Aorta (tissue), 5 donors: ENCODE measurements at places on chromosomes 7 and 10. TPM values are rescaled to one million over a fixed set of nuclear protein-coding genes. Genes with fewer than 3 reads are reported as not detected.

DNA sequence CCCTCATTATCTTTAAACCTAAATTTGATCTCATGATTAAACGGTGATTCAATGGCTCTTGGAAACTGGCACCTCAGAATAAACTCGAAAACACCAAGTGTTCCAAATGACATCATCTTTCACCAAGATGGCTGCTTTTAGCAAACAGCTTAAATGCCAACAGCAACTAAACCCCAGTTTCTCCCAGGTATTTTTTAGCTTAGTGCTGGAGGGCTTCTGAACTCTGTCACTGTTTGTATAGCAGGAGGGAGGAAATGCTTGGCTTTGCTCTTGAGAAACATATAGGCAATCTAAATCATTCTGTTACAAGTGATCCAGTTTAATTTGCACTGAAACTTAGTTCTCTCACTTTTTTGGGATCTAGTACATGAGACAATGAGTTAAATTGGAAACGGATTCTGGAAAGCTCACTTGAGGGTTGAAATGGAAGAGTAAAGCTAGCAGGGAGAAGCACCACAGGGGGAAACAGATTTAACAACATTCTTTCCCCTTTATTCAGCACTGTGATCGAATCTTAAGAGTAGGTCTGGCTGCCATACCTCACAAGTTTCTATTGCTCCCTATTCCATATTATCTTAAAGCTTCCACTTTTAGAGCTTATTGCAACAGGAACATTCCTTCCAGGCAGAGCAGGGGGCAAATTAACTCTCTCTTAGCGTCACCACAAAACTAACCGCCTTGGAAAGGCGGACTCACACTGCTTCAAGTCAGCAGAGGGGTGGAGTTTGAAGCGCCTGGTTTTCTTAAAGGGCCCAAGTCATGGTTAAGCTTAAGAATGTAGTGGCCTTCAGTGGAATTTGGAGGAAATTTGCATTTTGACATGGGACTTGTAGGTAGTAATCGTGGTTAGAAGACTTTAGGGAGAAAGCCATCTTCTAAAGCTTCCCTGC is 1.8 kb upstream of the CCDC6 start:
- H3K4me1 ChIP-seq = peaks cover 1% of the 10 kb centered on the region
- H3K36me3 ChIP-seq = no peaks in the 10 kb centered on the region
- H3K27me3 ChIP-seq = no peaks in the 10 kb centered on the region
- peak overlapping the region; percentile 91 for H3K27ac ChIP-seq
- H3K4me3 ChIP-seq = peak overlapping the region; percentile 90

- H3K4me1 ChIP-seq = no peaks in the 10 kb centered on the region
- H3K27ac ChIP-seq = no peak overlapping the region
- no peak overlapping the region for H3K4me3 ChIP-seq
Measured at GRCh38 chr7:76353744-76354143, 5.0 kb downstream of the YWHAG start.

DNA sequence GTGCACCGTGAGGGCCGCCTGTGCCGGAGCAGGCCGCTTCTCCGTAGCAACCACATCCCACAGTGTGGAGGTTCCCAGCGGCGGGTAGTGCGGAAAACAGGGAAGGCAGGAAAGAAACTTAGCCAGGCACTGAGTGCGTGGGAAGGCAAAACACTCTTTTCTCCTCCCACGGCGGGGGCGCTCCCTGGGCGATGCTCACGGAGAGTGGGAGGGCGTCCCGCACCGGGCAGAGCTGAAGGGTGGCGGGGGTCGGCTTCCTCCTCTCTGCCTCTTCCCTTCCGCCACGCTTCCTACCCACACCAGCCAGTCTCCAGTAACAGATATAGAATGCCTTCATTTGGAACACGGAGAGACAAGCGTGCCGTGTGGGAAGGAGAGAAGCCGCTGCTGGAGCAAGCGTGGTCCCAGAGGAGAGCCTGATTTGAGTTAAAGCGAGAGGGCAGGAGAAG is 252.5 kb downstream of the PAXIP1 start:
- H3K27ac ChIP-seq = no peak overlapping the region
- H3K4me1 ChIP-seq = no peaks in the 10 kb centered on the region
- H3K4me3 ChIP-seq = no peak overlapping the region
- H3K27me3 ChIP-seq = no peaks in the 10 kb centered on the region
- no peak for DNase-seq
- H3K36me3 ChIP-seq = no peaks in the 10 kb centered on the region

DNA sequence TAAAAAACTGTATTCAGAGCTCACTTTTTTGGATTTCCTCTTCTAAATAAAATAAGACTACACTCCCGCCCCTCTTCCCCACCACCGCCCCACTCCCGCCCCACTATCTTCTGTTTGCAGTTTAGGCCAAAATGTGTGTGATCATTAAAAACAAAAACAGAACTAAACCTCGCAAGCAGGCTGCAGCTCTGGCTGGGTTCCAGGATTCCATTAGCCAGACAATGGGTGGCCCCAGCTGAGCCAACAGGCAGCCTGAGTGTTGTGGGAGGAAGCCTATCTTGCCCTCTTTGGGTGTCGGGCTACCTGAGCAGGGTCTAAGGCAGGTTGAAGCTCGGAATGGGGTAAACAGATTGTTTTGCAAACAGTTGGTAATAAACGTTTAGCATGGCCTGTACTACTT is 41.7 kb downstream of the ARL4A start:
- no peaks in the 10 kb centered on the region for H3K36me3 ChIP-seq
- H3K27me3 ChIP-seq = no peaks in the 10 kb centered on the region
- H3K4me3 ChIP-seq = peak overlapping the region; percentile 34
- DNase-seq = peak; percentile 77
- peaks cover 2% of the 10 kb centered on the region for H3K4me1 ChIP-seq
- no peak overlapping the region for H3K27ac ChIP-seq

The ATE1 gene
- polyA plus RNA-seq = 8.9 TPM

The SLC26A3 gene
- polyA plus RNA-seq = 1.3 TPM

DNA sequence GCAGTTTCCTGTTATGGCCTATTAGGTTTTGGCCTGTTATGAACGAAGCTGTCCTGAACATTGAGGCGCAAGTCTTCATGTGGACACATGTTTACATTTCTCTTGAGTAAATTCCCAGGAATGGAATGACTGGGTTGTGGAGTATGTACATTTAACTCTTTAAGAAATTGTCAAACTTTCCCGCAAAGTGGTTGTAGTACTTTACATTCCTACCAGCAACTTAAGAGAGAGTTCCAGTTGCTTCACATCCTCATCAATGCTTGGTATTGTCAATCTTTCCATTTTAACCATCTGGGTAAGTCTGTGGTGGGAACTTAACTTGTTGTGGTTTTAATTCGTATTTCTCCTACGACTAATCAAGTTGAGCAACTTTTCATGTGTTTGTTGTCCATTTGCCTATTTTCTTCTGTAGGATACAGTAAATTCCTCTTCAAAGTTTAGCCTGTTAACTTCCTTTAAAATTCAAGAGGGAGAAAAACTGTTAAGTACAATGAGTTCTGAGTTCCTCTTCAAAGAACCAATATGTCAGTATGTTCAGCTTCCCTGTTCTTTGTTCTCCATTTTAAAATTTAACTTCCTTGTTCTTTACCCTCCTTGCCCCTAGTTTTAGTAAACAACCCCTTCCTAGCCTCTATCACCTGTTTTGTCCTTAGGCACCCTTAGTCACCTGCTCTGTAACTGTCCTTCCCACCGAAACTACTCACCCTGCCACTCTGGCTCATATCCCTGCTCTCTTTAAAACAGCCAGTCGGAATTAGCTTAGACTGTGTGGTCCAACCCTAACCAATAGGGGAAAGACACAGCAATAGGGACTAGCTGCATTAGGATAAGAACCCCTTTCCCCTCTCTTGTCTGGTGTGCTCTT is 74.0 kb downstream of the FAM241B start:
- no peaks in the 10 kb centered on the region for H3K36me3 ChIP-seq
- no peak for DNase-seq
- H3K27me3 ChIP-seq = no peaks in the 10 kb centered on the region
- no peaks in the 10 kb centered on the region for H3K4me1 ChIP-seq
- no peak overlapping the region for H3K4me3 ChIP-seq

DNA sequence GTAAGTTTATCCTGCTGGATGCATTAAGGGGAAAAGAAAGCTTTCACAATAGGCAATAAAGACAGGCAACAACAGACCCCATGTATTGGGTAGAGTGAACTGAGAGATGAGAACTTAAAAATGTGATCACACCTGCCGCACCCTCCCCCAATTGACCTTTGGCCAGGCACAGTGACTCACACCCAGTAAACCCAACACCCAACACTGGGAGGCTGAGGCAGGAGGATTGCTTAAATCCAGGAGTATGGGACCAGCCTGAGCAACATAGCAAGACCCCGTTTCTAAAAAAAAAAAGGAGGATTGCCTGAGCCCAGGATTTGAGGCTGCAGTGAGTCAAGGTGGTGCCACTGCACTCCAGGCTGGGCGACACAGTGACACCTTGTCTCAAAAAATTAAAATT is 86.9 kb downstream of the MPP7 start:
- H3K36me3 ChIP-seq = peaks cover 2% of the 10 kb centered on the region
- no peaks in the 10 kb centered on the region for H3K27me3 ChIP-seq
- no peaks in the 10 kb centered on the region for H3K4me1 ChIP-seq

GRCh38 chr7:98120559-98120958 is 13.9 kb downstream of the LMTK2 start:
- no peaks in the 10 kb centered on the region for H3K27me3 ChIP-seq
- no peaks in the 10 kb centered on the region for H3K4me1 ChIP-seq
- DNase-seq = no peak
- no peak overlapping the region for H3K27ac ChIP-seq
